Activated CD4-positive, alpha-beta T cell treated with anti-CD3 and anti-CD28 coated beads, Interleukin-2, Interleukin-6, amounts not matched to agents 100 ng/mL and 50 ng/mL, durations not matched to agents 16 hours and 8 hours (primary cell): ENCODE measurements at places on chromosomes 4 and X.

- DNase-seq, result no peak
Observed at GRCh38 chr4:168849997-168850396, 160.1 kb downstream of the CBR4 start.

GRCh38 chrX:21905313-21905712, 35.2 kb upstream of the SMS start:
- DNase-seq, result no peak

GRCh38 chr4:73375328-73375741, 28.8 kb upstream of the ALB start:
- DNase-seq, result no peak

- peak; percentile 60 for DNase-seq
Observed at GRCh38 chrX:63128509-63128908, 222.6 kb downstream of the SPIN4 start.

DNA sequence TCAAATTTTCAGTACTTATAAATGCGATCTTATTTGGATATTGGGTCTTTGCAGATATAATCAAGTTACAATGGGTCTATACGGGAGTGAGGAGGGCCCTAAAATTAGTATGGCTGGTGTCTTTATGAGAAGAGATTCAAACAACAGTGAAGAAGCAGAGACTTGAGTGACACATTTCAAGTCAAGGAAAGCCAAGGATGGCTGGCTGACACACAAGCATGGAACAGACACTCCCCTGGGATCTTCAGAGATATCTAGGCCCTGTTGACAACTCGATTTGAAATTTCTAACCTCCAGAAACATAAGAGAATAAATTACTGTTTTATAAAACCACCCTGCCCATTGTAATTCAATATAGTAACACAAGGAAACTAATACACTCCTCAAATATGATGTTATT, 1886.0 kb upstream of the PCDH7 start:
- DNase-seq, result no peak
